ENCODE measurements at places on chromosomes 4 and X.

DNA sequence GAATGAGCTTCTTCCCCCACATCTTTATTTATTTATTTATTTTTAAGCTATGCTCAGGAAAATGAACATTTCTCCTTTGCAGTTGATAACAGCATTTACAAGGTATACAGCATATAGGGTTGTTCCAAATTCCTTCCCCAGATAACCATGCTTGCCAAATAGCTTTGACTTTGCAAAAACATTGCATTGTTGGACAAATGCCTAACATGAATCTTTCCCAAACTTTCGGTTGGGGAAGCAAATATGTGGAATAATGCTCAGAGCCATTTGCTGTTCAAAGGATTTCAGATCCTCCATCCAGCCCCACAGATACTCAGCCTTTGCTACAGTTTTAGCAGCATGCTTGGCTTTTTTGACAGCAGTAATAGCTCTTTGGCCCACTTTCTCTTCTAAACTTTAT, 127.2 kb upstream of the AGA start:
- DNase-seq, result no peak

DNA sequence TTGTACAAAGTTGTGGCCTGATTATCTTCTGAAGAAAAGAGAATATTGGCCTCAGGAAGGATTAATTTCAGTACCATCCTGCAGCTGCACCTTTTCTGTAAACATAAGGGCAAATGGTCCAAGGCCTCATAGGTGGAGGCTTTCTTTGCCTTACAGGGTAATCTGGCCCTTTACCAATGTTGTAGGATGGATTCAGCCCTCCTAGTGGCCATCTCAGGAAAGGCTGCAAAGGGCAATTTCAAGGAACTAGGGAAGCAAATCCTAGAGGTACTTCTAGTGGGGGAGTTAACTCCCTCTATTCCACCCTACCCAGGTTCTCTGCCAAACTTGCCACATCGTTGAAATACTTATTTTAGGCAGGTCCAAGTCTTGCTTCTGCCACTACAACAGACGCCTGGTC, 57.6 kb downstream of the UGT2B11 start:
- no peak for DNase-seq

DNA sequence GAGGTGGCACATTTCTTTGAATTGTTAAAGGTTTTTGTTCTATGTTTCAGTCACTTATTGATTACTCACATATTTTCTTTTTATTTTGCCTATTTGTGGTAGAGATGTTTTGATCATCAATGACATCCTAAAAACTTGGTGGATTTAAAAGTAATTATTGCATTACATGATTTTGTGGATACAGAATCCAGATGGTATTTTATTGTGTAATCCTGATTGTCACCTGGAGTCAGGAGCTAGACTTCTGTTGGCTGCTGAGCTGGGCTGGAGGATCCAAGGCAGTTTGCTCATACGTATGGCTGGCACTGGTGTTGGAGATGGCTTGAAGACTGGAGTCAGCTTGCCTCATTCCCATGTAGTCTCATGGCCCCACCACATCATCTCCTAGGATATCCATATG, 1009.6 kb upstream of the PCDH7 start:
- DNase-seq, result no peak

DNA sequence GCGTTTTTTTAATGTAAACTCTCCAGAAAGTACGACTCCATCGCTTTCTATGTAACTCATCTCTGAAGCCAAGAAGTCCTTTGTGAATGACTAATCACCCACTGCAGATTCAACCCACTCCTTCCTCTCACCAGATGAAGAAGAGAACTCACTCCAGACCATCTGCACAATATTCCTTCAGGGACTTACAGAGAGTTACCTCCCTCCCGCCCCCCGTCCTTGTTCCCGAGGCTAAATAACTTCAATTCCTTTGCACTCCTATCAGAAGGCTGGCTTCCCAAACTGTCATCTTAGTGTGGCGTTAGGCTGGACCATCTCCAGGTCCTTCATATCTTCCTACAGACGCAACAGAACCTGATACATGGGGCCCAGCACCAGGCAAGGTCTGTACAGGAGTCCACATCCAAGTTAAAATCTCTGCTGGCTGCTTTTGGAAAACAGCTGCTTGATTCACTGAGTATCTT, 82.4 kb downstream of the AFAP1 start:
- peak; percentile 27 for DNase-seq

- DNase-seq, result no peak
Measured at GRCh38 chr4:7121174-7121573, 53.3 kb upstream of the GRPEL1 start.

DNA sequence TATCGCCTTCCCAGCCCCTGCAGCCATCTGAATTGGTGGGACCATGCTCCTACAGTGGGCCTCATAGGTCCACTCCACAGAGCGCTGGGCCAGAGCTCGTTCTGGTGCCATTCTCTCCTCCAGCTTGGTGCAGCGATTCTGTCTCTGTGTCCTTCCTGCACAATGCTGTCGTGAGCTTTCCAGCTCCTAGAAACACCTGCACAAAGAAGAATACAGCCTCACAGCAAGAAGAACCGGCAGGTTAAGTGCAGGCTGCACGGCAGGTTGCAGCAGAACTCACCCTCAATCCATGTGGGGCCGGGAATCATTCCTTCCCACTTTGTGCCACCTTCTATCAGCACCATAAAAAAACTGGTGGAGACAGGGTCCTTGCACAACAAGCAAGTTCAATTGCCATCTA, 101.2 kb upstream of the ENPP6 start:
- peak; percentile 3 for DNase-seq

DNA sequence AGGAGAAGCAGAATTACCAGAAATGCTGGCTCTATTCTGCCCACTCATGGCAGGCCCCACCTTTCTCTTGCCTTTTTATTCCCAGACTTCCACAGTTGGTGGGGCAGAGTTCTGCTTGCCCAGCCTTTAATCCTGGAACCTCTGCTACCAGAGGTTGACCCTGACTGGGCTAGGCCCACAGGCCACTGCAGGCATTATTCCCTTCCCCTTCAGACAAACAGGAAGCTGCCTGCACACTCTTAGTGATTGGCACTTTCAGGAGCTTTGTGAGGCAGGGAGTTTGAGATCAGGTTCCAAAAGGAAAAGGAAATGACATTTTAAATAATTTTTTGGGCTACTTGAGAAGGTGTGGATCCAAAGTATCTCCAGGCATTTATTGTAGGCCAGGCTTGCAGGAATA, 18.8 kb downstream of the MSN start:
- DNase-seq, result no peak

- peak; percentile 23 for DNase-seq
Measured at GRCh38 chrX:129980540-129981199, 1.8 kb upstream of the BCORL1 start.

- no peak for DNase-seq
Measured at GRCh38 chr4:88010966-88011365, 3.5 kb downstream of the PKD2 start.

- no peak for DNase-seq
Measured at GRCh38 chr4:186108391-186108790, 3.9 kb downstream of the FAM149A start.

- DNase-seq, result no peak
Measured at GRCh38 chrX:2568125-2568524, 67.3 kb upstream of the DHRSX start.

GRCh38 chr4:184156163-184156920, 61.3 kb downstream of the ENPP6 start:
- DNase-seq, result no peak

DNA sequence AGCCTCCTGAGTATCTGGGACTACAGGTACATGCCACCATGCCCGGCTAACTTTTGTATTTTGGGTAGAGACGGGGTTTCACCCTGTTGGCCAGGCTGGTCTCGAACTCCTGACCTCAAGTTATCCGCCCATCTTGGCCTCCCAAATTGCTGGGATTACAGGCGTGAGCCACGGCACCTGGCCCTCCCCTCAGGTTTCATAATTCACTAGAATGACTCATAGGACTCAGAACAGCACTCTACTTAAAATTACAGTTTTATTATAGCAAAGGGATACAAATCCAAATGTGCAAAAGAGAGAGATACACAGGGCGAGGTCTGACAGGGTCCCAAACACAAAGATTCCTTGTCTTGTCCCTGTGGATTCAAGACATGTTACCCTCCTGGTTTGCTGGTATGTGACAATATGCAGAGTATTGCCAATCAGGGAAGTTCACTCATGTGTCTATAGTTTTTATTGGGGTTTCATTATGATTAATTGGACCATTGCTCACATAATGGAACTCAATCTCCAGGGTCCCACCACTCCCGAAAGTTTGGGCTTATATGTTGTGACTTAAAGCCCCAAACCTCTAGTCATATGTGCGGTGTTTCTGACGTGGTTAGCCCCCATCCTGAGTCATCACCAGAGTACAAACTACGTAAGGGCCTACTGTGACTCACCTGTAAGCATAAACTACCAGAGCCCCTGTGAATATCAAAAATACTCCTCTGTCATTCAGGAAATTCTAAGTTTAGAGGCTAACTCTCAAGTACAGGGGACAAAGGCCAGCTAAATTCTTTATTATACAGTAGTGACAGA, 5.2 kb downstream of the YIPF6 start:
- DNase-seq, result no peak

DNA sequence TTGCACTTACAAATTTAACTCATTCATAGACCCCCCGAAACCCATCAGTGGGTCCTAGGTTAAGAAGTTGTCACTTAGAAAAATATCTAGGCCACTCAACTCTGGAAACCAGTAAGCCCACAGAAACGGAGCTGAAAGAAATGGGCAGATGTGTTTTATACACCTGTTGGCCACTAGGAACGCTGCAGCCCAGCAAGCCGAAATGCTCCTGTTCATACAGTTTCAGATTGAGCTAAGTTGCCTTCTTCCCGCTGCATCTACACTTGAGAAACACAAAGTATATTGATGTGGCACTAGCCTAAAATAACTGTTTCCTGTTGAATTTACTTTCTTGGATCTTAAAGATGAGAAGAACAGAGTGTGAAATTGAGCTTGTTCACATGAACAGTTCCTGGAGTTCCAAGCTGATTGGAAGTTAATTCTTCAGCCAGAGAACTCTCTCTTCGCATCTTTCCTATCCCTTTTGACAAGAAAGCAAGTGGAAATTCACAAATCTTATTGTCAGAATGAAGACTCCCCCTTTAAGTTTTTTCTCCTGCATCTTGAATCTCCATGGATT, 174.1 kb downstream of the RBMX2 start:
- peak; percentile 11 for DNase-seq

- no peak for DNase-seq
Measured at GRCh38 chrX:18884916-18885315, 99.0 kb downstream of the PHKA2 start.

DNA sequence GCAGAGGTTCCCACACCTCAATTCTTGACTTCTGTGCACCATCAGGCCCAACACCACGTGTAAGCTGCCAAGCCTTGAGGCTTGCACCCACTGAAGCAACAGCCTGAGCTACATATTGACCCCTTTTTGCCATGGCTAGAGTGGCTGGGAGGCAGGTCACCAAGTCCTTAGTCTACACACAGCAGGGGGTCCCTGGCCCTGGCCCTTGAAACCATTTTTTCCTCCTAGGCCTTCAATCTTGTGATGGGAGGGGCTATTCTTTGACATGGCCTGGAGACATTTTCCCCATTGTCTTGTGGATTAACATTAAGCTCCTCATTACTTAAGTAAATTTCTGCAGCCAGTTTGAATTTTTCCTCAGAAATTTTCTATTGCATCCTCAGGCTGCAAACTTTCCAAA, 336.6 kb downstream of the IL15 start:
- DNase-seq, result no peak

DNA sequence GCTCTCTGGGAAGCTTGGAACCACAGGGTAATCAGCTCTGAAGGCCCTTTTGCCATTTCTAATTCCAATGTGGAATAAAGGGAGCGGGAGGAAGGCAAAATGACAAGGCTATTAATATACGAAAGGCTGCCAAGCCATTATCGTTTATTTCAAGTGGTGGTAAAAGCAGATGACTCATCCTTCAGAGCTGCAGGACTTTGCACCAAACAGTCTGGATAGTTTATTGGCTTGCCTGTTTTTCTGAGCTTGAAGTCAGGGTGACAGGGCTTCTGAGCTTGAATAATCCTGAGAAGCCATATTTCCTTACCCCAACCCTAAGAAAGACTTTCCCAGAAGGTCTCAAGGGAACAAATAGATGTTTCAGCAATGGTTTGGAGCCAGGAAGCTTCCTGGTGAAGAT, 7.7 kb upstream of the GABRE start:
- no peak for DNase-seq

- DNase-seq, result peak; percentile 35
Measured at GRCh38 chr4:41364876-41365275, 108.1 kb downstream of the UCHL1 start.

- DNase-seq, result no peak
Measured at GRCh38 chr4:94504545-94504944, 52.8 kb downstream of the PDLIM5 start.

- DNase-seq, result no peak
Measured at GRCh38 chr4:93143902-93144301, 684.7 kb upstream of the ATOH1 start.

DNA sequence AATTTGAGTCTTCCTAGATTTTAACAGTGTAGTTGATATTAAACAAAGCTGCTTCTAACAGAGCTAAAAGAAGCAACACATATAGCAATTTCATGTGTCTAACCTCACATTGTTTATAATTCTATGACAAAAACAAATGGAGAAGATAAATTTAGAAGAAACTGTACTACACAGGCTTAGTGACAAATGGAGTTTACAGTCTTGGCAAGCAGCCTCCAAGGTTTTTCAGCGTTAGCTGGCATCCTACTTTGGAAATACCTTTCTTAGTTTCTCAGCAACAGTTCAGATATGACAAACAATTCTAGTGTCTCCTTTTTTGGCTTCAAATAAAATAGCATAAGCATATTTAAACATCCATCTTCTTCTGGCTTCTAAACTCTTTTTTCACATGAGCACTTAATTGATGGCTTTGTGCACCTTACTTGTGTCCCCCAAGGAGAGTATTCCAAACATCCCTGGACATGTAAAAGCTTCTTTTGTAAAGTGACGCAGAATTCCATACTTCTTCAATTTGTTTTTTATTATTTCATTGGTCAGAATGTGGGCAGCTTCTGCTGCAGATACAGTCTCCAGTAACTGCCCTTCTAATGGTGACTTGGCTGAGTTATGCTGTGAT, 249.8 kb downstream of the ANTXR2 start:
- no peak for DNase-seq

- DNase-seq, result no peak
Measured at GRCh38 chrX:140664939-140665338, 44.6 kb upstream of the LINC00632 start.
